Ascending aorta (tissue), 2 donors: ENCODE measurements at places on chromosomes 3 and 15. TPM values are rescaled to one million over a fixed set of nuclear protein-coding genes. Genes with fewer than 3 reads are reported as not detected.

DNA sequence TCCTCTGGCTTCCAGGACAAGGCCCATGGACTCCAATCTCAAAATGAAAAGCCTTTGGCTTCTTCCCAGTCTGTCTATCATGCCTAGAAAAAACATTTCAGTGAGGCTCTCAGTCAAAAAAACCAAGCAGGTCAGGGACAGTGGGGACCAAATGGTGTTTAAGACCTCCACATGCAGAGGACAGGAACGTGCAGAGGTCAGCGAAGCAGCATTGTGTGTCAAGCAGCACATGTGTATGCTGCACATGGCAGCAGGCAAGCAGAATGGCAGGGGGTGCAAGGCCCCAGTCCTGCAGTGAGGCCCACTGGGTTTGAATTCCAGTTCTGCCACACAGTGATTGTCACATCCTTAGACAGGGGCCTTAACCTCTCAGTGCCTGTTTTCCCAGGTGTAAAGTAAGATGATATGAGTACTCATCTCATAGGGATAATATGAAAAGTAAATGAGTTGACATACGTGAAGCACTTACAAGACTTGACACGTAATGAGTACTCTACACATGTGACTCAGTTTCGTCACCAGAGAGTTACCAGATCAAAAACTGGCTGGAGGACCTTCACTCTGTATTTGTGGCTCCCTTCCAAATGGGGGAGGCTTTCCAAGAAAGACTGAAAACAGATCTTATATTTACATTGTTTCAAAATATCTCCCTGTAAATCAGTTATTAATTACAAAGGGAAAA is 11.2 kb downstream of the STIMATE start:
- DNase-seq: no peak

The CPN2 gene
- not detected for total RNA-seq

DNA sequence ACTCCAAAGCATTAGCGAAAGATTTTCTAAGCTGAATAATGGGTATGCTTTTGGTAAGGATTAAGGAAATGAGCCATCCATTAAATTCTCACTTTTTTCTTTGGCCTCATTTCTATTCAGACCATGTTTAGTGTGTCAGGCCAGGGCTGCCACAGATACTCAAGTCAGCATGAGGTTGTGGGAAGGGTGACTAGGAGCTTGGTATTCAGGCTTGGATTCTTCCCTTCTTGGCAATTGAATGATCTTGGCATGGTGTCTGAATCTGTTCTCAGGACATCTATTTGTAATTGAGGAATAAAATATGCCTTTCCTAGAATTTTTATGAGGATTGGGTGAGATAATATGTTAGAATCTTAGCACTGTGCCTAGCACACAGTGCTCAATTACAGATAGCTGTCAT is 11.2 kb downstream of the CCNB2 start:
- DNase-seq: no peak

GRCh38 chr3:32018757-32019564 is 37.4 kb downstream of the ZNF860 start:
- no peak for DNase-seq

GRCh38 chr3:71194785-71195184 is 388.7 kb downstream of the FOXP1 start:
- no peak for DNase-seq

GRCh38 chr3:167886690-167887089 is 151.2 kb downstream of the SERPINI1 start:
- no peak for DNase-seq

The DPPA2 gene
- not detected for total RNA-seq

DNA sequence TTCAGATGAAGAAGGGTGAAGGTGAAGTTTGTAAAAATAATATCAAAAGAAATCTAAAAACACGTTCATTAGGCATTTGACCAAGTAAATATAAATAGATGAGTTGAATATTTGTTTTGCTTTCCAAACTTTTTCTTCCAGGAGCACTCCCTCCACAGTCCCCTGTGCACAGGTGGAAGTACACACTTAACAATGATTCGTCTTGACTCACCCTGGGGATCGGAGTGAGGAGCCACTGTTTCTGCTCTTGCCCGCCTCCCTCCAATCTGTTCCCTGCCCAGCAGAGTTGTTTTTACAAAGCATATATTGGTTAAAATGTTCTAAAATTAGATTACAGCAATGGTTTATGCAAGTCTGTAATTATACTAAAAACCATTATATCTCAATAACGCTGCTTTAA is 175.1 kb downstream of the PTPRG start:
- DNase-seq: no peak

DNA sequence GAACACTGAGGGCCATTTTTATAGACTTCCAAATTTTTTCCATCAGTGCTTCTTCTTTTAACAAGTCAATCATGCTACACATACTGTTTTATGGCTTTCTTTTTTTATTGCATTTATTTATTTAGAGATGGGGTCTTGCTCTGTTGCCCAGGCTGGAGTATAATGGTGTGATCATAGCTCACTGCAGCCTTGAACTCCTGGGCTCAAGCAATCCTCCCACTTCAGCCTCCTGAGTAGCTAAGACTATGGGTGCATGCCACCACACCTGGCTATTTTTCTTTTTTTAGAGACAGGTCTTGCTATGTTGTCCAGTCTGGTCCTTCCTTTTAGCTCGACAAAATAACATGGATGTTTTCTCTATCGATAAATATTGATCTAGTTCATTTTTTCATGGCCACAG is 425.8 kb upstream of the WNT5A start:
- DNase-seq: no peak

- no peak for DNase-seq
Measured at GRCh38 chr3:190192087-190192486, 71.4 kb upstream of the P3H2 start.

DNA sequence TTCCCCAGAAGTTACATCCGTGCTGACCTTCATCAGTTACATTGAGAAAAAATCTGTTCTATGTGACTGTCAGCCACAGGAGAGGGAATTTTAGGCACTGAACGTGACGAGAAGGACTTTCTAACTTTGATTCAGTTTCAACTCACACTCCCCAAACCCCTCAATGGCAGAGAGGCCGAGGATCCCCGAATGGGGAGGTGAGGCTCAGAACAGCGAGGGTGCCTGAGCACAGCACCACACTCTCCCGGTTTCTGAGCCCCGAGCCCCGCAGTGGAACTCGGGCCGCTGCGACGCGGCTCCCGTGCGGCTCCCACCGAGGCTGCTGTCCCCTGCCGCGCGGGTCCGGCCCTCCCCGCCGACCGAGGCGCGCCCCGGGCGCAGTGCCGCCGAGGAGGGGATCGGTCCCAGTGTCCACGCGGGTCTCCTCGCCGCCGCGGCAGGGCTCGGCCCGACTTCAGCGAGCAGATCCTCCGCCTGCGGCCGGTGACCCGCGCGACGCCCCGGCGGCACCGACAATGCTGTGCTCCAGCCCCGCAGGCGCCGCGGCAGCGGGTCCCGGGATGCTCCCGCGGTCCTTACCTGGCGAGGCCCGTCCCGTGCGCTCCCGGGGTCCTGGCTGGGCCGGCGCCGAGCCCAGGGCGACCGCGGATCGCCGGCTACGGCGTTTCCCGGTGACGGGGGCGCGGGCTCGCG is 439 bp downstream of the CTXND1 start:
- DNase-seq: no peak

- no peak for DNase-seq
Measured at GRCh38 chr3:191476066-191476772, 15.3 kb downstream of the PYDC2 start.

GRCh38 chr3:66797889-66798560 is 200.1 kb upstream of the KBTBD8 start:
- no peak for DNase-seq

- DNase-seq: no peak
Measured at GRCh38 chr3:19272296-19272695, 124.0 kb downstream of the KCNH8 start.

The EPHA3 gene
- 3.3 TPM for total RNA-seq

DNA sequence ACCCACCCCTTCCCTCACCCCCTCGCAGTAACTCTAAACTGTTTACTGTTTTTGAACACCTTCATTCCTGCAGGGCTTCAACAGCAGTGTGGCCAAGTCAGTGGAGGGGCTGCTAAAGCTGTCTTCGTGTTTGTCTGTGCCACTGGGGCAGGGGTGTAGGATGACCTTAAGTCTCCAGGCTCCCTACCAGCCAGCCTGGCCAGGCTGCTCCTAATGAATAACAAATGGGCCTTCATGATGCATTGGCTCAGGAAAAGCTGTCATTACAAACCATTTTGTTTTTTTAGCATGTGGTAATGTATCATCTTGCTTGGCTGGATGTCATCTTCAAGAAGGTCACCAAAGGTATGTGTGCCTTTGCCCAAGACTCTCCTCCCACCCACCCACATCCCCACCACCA is 372.2 kb upstream of the WNT5A start:
- DNase-seq: no peak

The LMAN1L gene
- total RNA-seq: not detected

GRCh38 chr15:83105440-83105839 is 2.0 kb upstream of the TM6SF1 start:
- no peak for DNase-seq

DNA sequence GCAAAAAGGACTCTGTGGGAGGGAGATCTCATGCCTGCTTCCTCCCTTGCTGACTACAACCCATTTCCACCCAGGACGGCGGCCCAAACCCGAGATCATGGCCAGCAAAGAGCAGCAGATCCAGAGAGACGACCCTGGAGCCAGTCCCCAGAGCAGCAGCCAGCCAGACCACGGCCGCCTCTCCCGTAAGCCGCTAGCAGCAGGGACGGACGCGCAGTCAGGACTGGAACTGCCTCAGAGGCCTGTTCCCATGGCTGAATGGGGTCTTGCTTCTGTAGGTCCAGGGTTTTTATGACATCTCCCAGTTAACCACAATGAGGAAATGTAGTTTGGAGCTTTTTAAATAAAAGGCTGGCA is 67.2 kb downstream of the BOC start:
- no peak for DNase-seq

The AP3B2 gene
- not detected for total RNA-seq

The MAGEL2 gene
- total RNA-seq: 0.11 TPM

- DNase-seq: no peak
Measured at GRCh38 chr3:117409256-117409655, 699.7 kb downstream of the TUSC7 start.

- DNase-seq: no peak
Measured at GRCh38 chr3:4478261-4478660, 11.2 kb upstream of the SUMF1 start.

DNA sequence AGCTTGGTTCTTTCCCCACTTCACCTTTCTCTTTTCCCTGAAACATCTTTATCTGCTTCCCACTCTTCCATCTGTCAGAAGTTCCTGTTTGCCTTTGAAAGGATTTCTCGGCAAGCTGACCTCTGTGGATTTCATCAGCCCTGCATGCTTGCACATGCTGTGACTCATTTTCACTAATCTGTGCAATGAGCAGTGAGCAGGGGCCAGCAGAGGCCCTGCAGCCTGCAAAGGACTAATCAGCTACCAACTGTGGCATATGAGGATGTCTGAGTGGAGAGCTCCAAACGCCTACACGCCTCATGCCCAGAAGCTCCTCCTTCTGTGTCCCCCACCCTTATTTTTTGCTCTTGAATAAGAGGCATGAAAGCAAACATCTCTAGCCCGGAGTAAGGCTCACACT is 333.0 kb upstream of the SEMA6D start:
- peak; percentile 70 for DNase-seq

DNA sequence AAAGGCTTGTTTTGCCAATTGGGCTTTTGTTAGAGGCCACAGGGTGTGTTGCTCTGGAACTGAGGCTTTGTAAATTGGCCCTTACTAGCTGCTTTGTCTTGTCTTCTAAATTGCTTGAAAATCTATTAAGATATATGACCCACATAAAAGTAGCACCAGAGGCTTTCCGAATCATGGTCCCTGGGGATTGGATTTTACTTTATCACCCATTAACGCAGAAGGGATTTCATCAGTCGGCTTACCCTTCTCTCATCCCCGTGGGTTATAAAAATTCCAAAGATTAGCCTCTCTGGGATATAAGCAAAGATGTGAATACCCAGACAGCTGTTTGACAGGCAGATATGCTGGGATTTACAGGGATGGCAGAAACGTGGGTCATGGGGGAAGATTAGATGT is 98.3 kb upstream of the CHL1 start:
- no peak for DNase-seq

GRCh38 chr15:98233873-98234272 is 273.4 kb downstream of the ARRDC4 start:
- no peak for DNase-seq

- DNase-seq: no peak
Measured at GRCh38 chr3:117553461-117553860, 843.9 kb downstream of the TUSC7 start.

- no peak for DNase-seq
Measured at GRCh38 chr3:53890726-53891475, 758 bp downstream of the SELENOK start.

- DNase-seq: no peak
Measured at GRCh38 chr3:169405076-169405475, 258.4 kb downstream of the MECOM start.

The NANOGP8 gene
- not detected for total RNA-seq

DNA sequence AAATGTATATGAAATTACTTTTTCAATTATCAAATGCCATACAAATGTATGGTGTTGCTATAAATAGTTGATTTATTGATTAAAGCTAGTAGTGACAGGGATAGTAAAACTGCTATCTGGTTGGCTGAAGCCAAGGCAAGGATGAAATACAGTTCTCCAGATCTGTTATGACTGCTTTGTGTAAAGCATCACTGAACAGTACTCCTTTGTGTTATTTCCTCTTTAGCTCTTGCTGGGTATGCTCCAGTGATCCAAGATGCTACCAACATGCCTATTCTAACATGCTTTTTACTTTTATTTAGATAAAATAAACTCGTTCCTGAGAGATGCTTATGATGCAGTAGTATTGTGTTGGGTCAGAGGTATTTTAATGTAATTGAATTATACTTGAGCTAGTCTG is 12.4 kb upstream of the UBR1 start:
- no peak for DNase-seq

DNA sequence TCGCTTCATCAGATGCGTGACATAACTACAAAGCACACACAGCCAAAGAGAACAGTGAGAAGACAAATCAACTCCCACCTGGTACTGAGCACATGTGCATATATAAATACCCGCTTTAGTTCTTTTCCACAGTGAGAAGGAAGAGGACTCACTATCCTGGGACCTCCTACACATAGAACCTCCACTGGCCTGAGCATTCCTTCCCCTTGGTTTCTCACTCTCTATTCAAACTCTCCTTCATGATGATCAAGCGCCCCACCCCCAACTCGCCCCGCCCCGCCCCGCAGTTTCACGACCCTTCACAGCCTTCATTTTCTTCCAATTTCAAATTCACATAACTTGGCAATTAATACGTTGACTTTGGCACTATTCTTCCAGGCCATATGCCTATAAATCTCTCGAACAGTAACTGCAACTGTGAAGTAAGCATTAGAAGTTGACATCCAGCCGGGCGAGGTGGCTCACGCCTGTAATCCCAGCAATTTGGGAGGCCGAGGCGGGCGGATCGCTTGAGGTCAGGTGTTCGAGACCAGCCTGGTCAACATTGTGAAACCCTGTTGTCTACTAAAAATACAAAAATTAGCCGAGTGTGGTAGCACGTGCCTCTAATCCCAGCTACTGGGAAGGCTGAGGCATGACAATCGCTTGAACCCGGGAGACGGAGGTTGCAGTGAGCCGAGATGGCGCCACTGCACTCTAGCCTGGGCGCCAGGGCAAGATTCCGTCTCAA is 1.1 kb downstream of the RPS17 start:
- DNase-seq: no peak

The CHRNA3 gene
- total RNA-seq: not detected

GRCh38 chr3:125965505-125965904 is 3.5 kb upstream of the ROPN1B start:
- DNase-seq: no peak
